ENCODE measurements at places on chromosomes 6 and 20.

- peak; percentile 3 for DNase-seq
Observed at GRCh38 chr6:127641905-127642304, 64.9 kb downstream of the C6orf58 start.

- no peak for DNase-seq
Observed at GRCh38 chr20:59994697-59995122, 36.5 kb downstream of the CDH26 start.

GRCh38 chr6:16272201-16272600 is 33.8 kb downstream of the GMPR start:
- no peak for DNase-seq

DNA sequence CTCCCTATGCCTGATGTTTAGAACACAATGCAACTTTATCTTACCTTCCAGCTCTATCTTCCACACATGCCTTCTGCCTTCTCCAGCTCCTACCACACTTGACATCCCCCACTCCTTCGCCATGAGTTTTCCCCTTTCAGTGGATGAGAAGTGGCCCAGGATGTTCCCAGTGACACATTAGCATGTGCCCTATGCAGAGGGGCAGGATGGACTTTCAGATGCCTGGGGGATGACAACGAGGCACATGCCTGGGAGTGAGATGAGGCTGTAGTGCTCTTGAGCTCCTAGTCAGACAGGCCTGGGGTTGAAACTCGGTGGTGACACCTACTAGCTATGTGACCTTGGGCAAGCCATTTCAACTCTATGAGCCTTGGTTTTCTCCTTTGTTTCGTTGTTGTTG is 20.1 kb upstream of the SLC32A1 start:
- no peak for DNase-seq

DNA sequence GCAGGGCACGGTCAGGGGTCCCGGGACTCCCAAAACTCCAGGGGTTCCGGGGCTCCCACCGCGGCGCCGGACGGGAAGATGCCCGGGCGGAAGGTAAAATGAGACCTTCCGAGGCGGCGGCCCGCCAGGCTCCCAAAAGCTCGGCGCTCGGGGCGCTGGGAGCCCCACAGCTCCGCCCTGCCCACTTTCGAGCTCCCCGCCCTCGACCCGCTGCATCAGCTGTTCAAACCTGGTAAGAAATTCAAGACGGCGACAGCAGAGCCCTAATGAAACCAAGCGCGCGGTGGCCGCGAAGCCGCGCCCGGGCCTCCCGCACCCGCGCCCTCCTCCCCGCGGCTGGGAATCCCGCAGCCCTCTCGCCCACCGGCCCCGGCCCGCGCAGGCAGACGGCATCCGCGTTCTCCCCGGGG is 369 bp downstream of the SLC4A11 start:
- DNase-seq = peak; percentile 63

GRCh38 chr20:34979366-34980153 is 23.9 kb downstream of the MYH7B start:
- DNase-seq = peak; percentile 19

- DNase-seq = no peak
Observed at GRCh38 chr6:168941036-168941435, 312.6 kb downstream of the THBS2 start.

DNA sequence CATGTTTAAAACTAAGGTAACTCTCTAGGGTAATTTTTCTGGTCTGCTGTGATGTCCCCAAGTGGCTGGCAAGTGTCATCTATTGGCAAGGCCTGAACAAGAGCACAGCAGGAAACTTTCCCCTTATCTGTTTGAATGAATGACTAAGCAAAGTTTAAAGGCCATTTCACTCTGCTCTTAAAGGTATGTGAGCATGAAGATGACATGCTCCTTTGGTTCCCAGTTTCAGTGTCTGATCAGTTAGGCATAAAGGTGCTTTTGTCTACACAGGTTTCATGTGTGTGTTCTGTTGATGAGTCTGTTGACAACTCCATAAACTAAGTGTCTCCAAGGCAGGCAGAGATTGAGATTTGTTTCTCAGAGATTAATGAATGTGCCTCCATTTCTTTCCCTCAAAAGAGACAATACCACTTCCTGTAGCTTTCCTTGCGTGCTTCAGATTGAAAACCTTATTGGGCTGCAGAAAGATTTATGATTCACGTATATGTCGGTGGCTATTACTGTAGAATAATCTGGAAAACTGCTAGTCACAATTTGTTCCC is 83.9 kb downstream of the MAP3K7 start:
- DNase-seq = no peak

- no peak for DNase-seq
Observed at GRCh38 chr6:56073315-56073714, 174.1 kb downstream of the COL21A1 start.

DNA sequence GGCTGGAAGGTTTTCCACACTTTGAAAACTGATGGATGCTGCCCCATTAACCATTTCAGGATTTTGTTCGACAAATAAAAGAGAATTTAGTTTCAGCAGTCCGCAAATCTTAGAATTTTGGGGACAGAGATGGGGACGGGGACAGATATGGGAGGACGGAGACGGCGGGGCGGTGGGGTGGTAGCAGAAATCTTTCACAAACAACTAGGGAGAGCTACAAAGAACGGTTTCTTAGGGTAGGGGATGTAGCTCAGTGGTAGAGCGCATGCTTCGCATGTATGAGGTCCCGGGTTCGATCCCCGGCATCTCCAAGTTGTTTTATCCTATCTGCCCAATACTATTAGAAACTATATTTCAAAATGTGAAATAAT is 15.1 kb downstream of the HMGN4 start:
- peak; percentile 60 for DNase-seq

DNA sequence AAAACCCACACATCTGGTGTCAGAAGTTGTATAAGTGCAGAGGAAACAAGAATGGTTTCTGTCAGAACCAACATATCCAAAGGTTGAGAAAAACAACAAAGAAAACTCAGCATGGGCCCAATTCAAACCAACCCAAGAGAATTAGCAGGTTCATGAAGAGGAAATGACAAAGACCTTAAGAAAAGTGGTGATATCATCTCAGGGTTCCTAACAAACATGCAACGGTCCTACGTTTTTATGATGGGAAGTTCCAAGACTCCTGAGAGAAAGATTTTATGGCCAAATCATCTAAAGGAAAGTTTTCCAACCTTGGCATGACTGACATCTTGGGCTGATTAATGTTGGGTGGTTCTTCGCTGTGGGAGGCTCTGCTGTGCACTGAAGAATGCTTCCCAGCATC is 23.0 kb downstream of the TFB1M start:
- no peak for DNase-seq

DNA sequence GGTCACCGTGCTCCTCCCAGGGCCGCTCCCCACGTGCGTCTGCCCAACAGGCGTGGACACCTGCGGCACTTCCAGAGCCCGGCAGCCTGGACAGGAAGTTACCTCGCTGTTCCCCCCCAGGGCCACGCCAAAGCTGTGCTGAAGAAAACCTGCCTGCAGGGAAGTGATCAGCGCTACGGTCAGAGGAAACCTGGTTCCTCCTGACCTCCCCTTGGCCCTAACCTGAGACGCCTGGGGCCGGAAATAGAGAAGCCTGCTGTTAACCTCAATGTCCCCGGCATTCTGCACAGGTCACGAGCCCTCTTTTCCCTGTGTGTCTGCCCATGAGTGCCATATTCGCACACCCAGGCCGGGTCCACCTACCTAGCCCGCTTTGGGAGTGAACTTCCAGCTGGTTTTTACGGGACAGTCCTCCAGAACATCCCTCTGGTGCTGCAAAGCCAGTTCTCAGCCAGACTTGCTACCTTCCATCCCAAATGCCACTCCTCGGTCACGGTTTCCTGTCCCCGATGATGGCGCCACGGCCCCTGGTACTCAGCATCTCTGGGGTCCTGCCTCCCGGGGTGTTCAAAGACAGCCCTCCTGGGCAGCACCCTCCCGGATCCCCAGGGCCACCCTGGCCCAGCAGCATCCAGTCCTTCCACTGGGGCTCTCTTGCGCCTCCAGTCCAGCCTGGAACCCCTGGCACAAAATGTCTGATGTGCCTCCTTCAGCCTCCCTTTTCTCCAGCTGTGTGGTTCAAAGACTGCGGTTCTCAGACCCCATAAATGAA is 12.0 kb upstream of the IRF4 start:
- DNase-seq = no peak

DNA sequence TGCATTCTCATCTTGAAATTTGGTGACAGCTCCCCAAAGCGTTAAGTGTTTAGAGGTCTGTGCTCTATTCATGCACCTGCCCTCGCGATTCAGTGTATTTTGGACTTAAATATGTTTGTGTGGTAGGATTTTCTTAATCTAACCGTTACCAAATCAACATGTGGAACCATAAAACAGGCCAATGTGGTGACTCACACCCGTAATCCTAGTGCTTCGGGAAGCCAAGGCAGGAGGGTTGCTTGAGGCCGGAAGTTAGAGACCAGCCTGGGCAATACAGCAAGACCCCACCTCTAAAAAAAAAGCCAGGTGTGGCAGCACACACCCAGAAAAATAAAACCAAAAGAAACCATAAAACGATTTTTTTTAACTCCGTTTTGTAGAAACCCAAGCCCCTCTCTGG is 31.5 kb downstream of the PYGB start:
- DNase-seq = no peak

DNA sequence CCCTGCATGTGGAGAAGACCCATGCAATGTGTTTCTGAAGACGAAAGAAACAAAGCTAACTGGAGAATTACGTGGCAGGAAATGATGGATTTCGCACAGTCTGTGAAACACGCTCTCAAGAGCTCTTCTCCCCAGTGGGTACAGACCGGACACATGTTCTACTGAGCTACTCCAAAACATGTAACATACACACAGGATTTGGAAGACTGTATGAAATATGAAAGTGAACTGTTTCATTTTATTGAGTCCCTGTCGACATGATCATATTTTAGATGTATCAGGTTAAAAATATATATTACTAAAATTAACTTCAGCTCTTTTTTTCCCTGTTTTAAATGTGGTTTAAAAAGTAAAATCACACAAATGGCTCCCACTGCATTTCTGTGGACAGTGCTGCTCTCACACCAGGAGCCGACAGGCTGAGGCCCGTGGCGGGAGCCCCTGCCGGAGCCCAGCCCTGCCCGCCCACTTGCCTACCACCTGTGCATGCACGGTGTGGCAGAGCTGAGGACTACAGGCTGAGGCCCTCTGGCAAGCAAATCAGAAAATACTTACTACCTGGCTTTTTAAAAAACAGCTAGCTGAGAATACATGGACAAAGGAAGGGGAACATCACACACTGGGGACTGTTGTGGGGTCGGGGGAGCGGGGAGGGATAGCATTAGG is 58.9 kb upstream of the NXT1 start:
- no peak for DNase-seq

- DNase-seq = no peak
Observed at GRCh38 chr6:154638369-154638768, 94.8 kb upstream of the SCAF8 start.

DNA sequence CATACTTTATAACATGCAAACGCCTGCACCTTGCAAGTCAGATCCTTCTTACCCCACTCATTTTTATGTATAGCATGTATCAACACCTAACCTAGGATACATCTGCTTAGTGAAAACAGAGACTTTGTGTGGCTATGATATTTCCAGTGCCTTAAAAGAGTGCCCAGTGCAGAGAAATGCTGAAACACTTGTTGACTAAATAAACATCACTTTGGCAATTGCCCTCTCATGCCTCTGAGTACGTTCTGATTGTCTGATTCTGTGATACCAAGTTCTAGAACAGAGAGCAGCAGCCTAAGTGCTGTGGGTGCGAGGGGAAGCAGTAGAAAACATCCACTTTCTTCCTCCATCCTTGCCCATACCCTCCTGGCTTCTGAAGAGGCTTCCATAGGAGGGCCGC is 13.6 kb downstream of the PLEKHG1 start:
- no peak for DNase-seq

DNA sequence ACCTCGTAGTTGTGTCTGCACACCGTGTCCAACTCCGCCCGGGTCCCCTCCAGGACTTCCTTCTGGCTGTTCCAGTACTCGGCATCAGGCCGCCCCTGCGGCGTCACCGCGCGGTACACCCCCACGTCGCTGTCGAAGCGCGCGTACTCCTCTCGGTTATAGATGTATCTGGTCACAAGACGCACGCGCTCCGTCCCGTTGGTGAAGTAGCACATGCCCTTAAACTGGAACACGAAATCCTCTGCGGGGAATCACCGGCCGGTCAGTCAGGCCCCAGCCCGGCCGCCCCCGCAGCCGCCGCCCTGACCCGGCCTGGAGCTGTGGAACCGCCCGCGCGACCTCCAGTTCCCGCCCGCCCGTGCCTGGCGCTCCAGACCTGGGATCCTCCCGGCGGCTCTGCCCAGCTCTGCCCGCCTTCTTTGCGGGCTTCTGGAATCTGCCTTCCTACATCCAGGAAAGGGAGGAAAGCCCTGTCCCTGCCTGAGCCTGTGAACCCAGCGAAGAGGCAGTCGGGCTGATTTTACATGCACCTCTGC is 1.6 kb downstream of the HLA-DQB1 start:
- peak; percentile 47 for DNase-seq

DNA sequence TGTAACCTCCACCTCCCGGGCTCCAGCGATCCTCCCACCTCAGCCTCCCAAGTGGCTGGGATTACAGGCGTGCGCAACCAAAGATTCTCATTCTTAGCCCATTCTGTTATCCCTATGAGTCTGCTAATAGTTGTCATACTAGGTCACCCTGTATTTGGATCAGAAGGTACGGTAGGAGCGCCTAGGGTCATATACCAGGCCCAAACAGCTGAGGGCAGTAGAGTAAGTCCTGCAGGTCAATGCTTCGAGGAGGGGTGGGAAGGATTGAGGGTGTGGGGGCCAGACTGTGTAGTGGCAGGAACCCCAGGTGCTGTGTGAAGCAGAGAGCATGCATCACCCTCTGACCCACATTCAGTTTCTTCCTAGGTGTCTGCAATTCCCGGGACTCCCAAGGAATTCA is 22.7 kb upstream of the POU5F1 start:
- no peak for DNase-seq

- DNase-seq = peak; percentile 52
Observed at GRCh38 chr6:122751326-122751725, 28.2 kb upstream of the FABP7 start.

DNA sequence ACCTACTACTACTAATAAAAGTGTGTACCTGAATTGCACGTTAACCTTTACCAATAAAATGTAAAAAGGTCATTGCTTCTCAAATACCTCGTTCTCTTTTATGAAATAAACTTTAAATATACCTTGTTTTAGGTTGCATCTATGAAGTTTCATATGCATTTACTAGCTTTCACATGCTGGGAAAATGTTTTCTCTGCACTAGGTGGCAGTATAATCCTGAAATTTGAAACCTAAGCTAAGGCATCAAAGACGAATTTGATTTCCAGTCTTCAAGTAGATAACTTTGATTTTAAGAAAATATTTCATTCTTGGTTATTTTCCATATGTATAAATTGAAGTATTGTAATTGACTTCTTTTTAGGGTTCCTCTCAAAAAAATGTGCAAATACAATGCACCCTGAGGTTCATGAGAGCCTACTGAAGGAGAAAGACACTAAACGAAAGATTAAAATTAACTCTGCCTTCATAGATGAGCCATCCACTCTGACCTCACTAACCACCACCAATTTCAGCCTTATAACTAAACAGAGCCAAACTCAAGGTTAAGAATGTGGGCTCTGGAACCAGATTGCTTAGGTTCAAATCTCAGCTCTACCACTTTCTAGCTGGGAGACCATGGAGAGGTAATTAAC is 7.3 kb upstream of the COL9A1 start:
- DNase-seq = peak; percentile 5

Data from germinal center (tissue), 1 donor.